ENCODE measurements at places on chromosomes 4 and X. TPM values are rescaled to one million over a fixed set of nuclear protein-coding genes. Genes with fewer than 3 reads are reported as not detected.

DNA sequence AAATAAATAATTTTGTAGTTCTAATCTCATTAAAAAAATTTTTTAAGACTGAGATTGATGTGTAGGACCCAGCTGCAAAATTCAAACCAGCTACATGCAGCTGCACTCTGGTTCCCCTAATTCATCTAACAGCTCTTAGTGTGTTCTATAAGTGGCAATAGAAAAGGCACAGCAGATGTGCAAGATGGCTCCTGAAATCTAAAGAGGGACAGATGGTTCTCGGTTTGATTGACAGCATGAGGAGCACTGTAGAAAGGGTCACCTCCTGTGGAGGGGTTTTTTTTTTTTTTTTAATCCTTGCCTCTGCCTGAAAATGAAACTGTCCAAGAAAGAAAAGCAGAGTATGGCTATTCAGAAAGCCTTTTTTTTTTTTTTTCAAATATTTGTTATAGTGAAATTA lies 16.9 kb upstream of the OCIAD1 start:
- DNase-seq, result no peak

DNA sequence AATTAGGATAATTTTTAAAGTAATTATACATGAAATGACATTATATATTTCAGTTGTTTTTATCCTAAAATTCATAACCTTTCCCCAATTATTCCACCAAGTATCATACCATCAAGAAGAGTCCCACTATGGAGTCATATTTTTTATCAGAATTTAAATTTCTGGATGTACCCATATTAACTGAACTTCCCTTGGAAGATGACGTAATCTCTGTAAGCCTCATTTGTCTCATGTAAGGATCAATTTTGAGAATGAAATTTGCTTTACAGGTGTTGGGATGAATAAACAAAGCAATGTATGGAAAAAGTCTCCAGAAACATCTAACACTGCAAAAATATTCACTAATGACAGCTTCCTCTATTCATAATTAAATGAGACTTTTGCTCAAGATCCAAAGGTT lies 147.5 kb downstream of the NPFFR2 start:
- no peak for DNase-seq

DNA sequence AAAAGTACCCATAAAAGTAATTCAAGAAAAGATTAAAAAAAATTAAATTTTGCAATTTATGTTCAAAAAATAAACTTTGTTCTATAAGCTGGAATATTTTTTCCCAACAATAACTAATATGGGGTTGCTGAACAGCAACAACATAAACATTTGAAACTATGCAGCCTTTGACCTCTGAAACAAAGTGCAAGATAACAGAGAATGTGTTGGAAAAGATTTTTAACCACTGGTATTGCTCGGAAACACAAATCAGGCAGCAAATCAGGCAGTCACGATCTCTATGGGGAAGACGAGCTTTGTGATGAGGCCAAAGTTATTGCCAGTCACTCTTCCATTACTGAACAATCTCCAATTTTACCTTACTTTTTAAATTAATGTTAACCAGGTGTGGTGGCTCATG lies 332.1 kb downstream of the PABPC4L start:
- no peak for DNase-seq

- DNase-seq, result peak; percentile 27
Measured at GRCh38 chr4:128862608-128863311, 53.3 kb downstream of the JADE1 start.

DNA sequence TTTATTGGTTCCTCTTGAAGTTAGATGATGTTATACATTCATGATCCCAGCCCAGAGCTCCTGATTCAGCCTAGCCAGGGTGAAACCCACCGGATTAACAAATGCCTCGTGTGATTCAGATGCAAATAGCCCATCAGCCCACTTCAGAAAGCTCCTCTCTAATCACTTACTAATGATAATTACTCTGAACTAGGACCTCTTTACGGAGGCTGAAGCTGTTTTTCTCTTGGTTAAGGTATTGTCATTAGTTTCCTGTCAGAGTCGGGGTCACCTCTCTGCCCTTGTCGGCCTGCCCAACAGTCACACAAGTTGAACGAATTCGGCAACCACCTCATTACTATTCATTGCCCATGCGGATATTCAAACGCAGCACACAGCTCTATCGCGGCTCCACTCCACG lies 36.6 kb downstream of the ZFP42 start:
- DNase-seq, result no peak

DNA sequence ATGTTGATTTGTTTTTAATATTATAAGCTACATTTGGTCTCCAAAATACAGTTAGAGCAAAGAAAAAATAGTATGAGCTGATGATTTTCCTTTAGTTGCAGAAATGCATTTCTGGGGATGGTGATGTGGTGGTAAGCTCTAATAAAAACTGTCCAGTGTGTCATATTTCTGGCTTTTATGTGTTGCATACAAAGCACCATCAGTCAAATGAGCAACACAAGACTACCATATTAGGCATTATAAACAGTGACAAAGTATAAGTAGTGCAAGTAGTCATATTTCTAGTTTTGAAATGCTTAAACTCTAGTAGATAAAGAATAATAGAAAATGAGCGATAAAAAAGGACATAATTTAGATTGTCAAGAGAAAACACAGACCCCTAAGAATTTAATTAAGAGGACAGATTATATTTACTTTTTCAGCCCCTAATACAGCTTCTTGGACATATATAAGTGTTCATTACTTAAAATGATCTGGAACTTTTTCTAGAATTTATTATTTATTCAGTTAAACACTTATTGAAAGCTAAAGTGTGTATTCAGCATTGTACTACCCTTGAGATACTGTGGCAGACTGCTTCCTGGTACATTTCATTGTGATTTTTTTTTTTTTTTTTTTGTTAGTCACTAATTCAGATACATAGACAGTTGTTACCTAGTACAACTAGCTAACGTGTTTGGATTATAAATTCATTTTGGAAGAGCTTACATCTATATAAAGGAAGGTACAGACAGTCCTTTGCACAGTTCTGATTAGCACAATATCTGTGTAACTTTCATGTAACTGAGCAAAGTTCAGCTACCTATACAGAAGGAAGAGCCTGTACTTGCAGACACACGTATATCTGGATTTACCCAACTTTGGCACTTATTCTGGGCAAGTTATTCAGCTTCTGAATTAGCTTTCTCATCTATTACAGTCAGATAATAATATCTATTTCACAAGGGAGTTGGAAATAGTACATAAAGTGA lies 22.3 kb downstream of the RAP1GDS1 start:
- no peak for DNase-seq

DNA sequence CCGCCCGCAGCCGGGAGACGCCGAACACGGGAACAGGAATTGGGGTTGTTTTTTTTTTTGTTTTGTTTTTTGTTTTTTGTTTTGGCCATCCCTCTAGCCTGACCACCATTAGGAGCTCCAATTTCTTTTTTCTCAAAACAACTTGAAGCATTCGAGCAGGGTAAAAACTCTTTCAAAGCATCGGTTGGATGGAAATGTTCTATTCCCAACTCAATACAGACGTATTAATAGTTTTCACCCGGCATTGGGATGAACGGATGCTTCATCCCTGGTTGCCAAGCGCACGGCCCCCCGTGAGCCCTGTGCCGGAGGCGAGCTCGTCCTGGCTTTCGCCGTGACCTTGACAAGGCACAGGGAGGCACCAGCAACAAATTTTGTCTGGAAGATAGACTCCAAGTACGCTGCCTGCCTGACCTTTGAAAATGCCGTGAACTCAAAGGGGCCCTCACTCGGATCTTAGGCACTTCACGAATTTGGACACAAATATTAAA lies 352 bp upstream of the MAP3K15 start:
- no peak for DNase-seq

DNA sequence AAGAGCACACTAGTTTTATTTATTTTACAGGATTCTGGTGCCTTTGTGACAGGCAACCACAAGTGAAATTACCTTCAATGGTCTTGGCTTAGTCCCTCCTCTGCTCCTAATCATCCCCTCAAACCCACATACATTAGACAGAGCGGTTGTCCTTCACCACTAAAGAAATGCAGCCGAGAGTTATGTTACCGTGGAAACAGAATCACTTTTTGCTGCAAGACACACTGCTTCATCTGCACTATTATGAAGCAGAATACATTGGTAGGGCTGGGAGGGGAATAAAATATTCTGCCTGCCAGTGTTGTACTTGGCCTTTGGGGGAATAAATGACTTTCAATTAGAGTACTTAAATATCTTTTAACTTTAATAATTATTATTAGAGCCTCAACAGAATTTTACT lies 75.2 kb downstream of the ARHGEF38 start:
- no peak for DNase-seq

DNA sequence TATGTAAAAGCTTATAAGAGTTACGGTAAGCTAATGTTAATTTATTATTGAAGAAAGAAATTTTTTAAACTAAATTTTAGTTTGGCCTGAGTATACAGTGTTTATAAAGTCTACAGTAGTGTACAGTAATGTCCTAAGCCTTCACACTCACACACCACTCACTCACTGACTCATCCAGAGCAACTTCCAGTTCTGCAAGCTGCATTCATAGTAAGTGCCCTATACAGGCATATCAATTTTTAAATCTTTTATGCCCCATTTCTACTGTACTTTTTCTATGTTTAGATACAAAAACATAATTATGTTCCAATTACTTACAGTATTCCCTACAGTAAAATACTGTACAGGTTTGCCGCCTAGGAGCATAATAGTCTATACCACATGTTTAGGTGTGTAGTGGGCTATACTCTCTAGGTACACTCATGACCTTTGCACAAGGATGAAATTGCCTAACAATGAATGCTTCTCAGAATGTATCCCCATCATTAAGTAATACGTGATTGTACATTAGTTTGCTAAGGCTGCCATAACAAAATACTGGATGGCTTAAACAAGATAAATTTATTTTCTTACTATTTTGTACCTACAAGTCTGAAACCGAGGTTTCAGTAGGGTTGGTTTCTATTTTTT lies 333.8 kb upstream of the PCDH7 start:
- DNase-seq, result no peak

DNA sequence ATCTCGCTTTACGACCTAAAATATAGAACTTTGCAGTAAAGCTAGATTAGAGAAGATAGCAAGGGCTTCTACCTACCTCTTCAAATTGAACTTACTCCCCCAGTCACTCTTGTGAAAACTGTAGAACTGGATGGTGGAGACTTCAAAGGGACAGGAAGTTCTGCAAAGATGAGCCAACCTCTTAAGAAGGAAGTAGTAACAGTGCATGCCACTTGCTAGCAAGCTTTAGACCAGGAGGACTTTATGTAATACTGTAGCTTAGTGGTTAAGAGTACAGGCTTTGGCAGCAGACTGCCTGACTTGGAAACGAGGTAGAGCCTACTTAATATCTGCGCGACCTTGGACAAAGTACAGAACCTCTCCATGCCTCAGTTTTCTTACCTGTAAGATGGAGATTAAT lies 27.5 kb upstream of the VBP1 start:
- no peak for DNase-seq

- no peak for DNase-seq
Measured at GRCh38 chrX:150502979-150503897, 65.2 kb upstream of the MTM1 start.

- no peak for DNase-seq
Measured at GRCh38 chr4:141416677-141417363, 196.1 kb downstream of the ZNF330 start.

GRCh38 chr4:63528256-63528991 lies 880.8 kb downstream of the TECRL start:
- no peak for DNase-seq

DNA sequence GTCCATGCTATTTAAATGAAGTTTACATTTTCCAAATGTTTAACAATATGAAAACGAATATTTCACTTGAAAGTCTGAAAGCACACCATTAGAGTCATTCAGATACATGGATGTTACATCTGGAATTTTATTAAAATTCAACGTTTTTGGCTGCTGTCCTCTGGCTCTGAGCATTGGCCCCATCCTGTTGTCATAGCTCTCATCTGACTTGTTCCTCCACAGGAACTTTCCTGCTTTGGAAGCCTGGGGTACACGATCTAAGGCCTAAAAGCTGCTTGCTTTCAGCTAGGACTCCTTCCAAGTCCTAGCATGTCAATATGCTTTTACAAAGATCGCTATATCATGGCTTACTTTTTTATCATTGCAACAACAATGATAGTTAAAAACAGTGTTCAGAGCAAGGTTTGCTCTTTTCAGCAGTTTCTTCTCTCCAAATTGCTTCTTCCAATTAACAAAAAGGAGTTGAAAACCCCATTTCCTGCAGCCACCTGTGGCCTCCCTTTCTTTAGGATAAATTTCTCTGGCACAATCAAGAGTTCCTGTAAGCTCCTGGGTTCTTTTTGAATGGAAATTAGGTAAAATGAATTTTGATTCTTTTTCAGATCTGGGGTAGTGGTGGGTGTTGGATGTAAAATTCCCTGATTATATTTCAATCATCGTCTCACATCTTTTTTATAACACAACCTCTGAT lies 413.4 kb upstream of the AGA start:
- no peak for DNase-seq

DNA sequence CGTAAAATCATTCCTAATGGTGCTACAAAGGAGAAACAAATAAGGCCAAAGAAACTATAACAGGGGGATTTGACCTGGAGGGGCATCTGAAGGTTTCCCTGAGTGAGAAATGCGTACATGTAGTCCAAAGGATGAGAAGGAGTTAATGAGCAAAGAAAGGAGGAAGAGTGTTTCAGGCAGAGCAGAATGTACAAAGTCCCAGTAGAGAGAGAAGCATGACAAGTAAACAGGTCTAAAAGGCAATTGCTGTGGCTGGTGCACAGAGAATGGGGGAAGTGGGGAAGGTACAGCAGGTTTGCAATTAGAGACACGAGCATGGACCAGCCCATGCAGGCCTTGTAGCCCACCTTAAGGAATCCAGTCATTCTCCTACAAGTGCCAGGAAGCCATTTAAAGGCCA lies 145.5 kb downstream of the TSPAN5 start:
- DNase-seq, result no peak

DNA sequence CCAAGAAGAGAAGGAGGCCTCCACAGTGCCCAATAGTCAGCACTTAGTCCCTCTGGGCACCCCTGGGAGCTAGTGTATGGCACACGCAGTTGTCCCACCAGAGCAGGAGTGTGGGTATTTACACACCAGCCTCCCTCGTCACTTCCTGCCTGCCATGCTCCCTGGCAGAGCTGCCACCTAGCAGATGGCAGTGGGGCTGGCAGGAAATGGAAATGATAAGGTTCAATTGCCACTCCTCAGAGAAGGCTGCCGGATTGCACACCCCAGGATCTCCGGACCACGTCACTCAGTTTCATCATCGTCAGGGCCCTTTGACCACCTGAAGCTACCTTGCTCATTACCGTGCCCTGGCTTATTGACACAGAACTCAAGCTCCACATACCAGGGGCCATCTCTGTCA lies 173.3 kb upstream of the PSAPL1 start:
- DNase-seq, result peak; percentile 10

MFAP3L gene
- total RNA-seq, result 3.9 TPM

RAI2 gene
- 22.3 TPM for total RNA-seq

STPG2 gene
- 0.15 TPM for total RNA-seq

TIGD4 gene
- 0.10 TPM for total RNA-seq

RNF113A gene
- total RNA-seq, result 10.2 TPM

CSAG1 gene
- total RNA-seq, result not detected

RHOXF2B gene
- not detected for total RNA-seq

VCX gene
- total RNA-seq, result not detected

PRSS12 gene
- not detected for total RNA-seq

UBE2K gene
- 53.8 TPM for total RNA-seq

NKRF gene
- total RNA-seq, result 5.2 TPM

FANCB gene
- total RNA-seq, result 0.94 TPM

SPOCK3 gene
- 1.1 TPM for total RNA-seq

BMPR1B gene
- 1.8 TPM for total RNA-seq

SOX3 gene
- total RNA-seq, result not detected

GAGE12H gene
- total RNA-seq, result not detected

FAM236A gene
- total RNA-seq, result not detected
